Activated naive CD4-positive, alpha-beta T cell treated with anti-CD3 and anti-CD28 coated beads for 36 hours (primary cell): ENCODE measurements at places on chromosomes 3 and 15.
A peak's percentile ranks its signal among the peaks of the same experiment; 100 is the strongest.

DNA sequence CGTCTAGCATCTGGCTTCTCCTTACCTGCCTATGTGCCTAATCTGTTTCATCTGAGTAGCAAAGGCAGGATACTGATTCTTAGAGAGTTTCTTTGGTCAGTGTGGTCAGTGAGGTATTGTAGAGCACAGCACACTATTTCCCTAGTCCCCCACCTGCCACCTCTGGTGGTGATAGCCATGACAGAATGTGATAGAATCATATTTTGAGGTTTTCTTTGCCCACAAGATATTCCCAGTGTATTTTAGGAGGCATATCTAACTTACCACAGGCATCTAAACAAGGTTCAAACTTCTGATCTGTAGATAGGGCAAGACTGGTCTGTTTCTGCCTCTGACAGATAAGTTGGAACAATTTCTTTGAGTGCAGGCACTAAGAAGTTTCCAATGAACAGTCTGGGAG lies 188.0 kb downstream of the SOX2 start:
- H3K36me3 ChIP-seq, result no peaks in the 10 kb centered on the region
- no peak for DNase-seq
- H3K27me3 ChIP-seq, result no peaks in the 10 kb centered on the region
- H3K4me1 ChIP-seq, result no peaks in the 10 kb centered on the region
- H3K27ac ChIP-seq, result no peak overlapping the region
- H3K4me3 ChIP-seq, result no peak overlapping the region

DNA sequence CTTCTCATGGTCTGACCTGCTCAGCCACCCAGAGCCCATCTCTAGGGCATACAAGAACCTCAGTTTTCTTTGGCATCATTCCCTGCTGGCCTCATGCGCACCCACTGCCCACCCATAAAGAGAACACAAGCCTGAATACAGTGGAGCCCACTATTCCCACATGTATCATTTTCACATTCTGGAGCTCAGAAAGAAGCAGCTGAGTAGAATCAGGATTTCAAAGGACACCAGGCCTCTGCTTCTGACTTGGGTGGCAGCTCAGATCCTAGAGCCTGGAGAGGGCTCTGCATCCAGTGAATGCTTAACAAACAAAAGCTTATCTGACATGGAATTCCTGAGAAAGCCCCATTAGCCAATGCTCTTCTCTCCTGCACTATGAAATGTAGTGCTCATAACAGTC lies 34.7 kb downstream of the RBP2 start:
- H3K27ac ChIP-seq, result no peak overlapping the region
- H3K4me3 ChIP-seq, result no peak overlapping the region
- no peak for DNase-seq
- H3K4me1 ChIP-seq, result no peaks in the 10 kb centered on the region
- no peaks in the 10 kb centered on the region for H3K36me3 ChIP-seq
- no peaks in the 10 kb centered on the region for H3K27me3 ChIP-seq

- no peak overlapping the region for H3K27ac ChIP-seq
- no peaks in the 10 kb centered on the region for H3K27me3 ChIP-seq
- no peaks in the 10 kb centered on the region for H3K4me1 ChIP-seq
- DNase-seq, result no peak
Measured at GRCh38 chr3:11464356-11464755, 179.4 kb downstream of the VGLL4 start.

GRCh38 chr3:63582943-63583500 lies 69.5 kb upstream of the SNTN start:
- H3K36me3 ChIP-seq, result no peaks in the 10 kb centered on the region
- peaks cover 6% of the 10 kb centered on the region for H3K27me3 ChIP-seq
- no peak overlapping the region for H3K4me3 ChIP-seq
- no peak for DNase-seq

DNA sequence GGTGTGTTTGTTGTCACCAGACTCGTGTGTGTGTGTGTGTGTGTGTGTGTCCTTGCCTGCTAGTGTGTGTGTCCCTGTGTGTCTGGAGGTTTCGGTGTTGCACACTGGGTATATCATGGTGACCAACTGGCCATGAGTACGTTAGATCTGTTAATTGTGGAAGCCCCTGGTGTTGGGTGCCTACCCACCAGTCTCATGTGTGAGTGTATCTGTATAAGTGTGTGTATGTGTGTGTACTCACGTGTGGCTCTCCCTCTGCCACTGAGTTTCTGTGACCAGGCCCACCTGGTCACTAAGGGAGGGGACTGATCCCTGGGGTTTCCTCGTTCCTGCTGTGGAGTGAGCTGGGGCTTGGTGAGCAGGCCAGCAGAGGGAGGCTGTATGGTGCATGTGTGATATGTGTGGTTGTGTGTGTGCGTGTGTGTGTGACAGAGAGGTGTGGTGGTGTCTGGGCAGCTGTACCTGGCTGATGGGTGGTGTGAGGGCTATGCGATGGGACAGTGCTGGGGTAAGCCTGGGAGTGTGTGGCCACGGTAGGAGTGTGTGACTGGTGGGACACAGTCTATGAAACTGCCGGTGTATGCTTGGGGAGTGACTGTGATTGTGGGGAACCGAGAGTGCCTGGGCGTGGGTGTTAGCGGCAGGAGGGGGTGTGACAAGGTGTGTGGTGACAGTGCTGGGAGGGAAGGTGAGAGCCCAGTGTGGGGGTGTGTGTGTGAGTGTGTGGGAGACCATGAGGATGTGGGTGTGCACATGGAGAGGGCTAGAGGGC lies 1.8 kb downstream of the PRKCD start:
- peak overlapping the region; percentile 74 for H3K4me3 ChIP-seq
- H3K27ac ChIP-seq, result peak overlapping the region; percentile 32
- H3K27me3 ChIP-seq, result peaks cover 7% of the 10 kb centered on the region
- DNase-seq, result peak; percentile 43
- H3K4me1 ChIP-seq, result peaks cover 18% of the 10 kb centered on the region
- no peaks in the 10 kb centered on the region for H3K36me3 ChIP-seq

GRCh38 chr15:65902373-65902772 lies 33.1 kb downstream of the RAB11A start:
- peak; percentile 54 for DNase-seq
- H3K4me3 ChIP-seq, result no peak overlapping the region
- H3K36me3 ChIP-seq, result peaks cover 6% of the 10 kb centered on the region
- peaks cover 14% of the 10 kb centered on the region for H3K4me1 ChIP-seq

DNA sequence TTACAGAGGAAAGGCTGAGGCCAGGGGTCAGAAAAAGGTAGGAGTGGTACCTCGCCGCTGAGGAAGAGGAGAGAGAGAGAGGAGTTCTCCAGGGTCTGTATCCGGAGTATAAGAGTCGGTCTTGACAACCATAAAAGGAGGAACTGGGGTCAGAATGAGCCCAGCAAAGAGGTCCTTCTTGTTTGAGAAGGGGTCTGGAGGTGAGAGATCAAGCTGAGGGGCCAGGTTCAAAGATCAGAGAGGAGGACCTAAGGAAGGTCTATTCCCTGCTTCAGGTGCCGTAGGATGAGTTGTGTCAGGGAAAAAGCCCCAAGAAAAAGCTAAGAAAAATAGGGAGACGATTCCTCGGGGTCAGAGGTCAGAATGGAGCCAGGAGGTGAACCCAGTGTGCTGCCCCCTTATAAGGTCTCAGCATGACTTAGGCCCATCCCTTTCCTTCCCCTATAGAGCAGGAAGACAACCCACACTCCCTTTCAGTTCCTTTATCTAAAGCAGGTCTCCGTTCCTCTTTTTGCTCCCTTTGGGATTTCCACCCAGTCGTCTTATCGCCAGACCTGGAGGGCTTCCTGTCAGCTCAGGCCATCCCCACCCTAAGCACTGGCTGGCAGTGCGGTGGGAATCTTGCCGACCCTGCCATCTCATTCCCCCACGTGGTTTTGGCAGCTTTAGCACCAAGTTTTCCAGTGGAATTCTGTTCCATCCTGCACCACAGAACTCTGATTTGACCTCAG lies 651 bp downstream of the MTMR14 start:
- no peaks in the 10 kb centered on the region for H3K27me3 ChIP-seq
- H3K36me3 ChIP-seq, result peaks cover 18% of the 10 kb centered on the region
- H3K27ac ChIP-seq, result peak overlapping the region; percentile 86
- H3K4me1 ChIP-seq, result peaks cover 32% of the 10 kb centered on the region
- H3K4me3 ChIP-seq, result peak overlapping the region; percentile 94

DNA sequence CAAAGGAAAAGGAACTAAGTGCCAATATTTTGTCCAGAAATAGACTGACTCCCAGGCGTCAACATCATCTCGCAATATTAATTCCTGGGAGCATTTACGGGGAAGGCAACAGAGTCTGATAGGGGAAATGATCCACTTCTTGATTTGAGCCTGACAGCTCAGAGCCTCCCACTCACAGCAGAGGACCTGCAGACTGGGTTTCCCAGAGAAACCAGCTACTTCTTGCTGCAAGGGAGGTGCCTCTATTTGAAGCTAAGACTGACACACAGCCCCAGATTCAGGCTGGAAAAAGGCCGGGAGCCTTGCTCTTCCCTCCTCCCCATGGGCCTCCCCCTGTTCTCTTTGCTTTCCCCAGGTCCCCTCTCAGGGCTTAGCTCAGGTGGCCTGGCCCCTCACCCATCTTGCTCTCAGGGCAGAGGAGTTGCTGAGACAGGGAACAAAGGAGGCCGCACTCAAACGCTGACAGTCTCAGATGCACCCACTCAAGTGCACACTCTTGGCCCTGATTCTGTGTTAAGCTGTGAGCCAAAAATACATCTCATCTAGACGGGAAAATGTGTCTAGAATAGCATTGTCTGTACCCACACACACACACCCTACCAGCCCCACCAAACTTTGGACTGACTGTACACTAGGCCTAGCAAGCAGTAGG lies 49.8 kb upstream of the DCLK3 start:
- no peak for DNase-seq
- no peaks in the 10 kb centered on the region for H3K36me3 ChIP-seq
- H3K27ac ChIP-seq, result no peak overlapping the region
- no peak overlapping the region for H3K4me3 ChIP-seq

DNA sequence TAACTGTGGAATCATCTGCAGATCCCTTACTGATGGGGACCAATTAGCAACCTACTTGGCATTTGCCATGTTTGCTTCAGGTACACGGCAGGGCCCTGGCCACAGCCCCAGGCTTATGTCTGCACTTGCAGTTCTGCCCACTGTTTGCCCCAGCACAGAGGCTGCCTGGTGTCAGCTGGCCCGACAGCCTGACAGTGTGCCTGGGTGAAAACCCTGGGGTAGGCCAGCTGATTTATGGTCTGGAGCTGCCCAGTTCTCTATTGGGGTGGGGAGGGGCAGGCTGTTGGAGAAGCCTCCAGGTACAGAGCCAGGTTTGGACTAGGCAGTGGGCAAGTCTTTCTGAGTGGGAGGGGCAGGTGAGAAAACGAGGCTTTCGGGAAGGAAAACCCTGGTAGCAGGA lies 11.2 kb upstream of the TGM5 start:
- no peak overlapping the region for H3K4me3 ChIP-seq
- no peaks in the 10 kb centered on the region for H3K4me1 ChIP-seq
- no peak overlapping the region for H3K27ac ChIP-seq
- DNase-seq, result no peak

DNA sequence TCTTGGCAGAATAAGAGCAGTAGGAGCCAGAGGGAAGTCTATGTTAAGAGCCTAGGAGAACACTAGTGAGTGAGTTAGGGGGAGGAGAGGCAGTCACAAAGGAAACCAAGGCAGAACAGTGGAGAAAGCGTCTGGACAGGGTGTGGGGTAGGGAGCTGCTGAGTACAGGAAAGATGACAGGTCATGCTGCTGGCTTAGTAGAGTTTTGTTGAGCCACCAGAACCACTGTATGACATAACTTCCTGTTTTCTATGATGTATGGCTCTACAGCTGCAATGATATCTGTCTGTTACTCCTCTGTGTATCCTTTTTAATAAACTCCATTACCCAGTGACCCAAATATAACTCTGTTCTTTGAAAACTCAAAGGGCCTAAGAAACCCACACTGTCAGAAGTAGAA lies 10.6 kb upstream of the STT3B start:
- no peaks in the 10 kb centered on the region for H3K27me3 ChIP-seq
- H3K4me1 ChIP-seq, result peaks cover 16% of the 10 kb centered on the region
- no peak overlapping the region for H3K4me3 ChIP-seq
- H3K36me3 ChIP-seq, result no peaks in the 10 kb centered on the region
- peak; percentile 34 for DNase-seq
- no peak overlapping the region for H3K27ac ChIP-seq

- no peaks in the 10 kb centered on the region for H3K27me3 ChIP-seq
- no peak overlapping the region for H3K4me3 ChIP-seq
- peaks cover 11% of the 10 kb centered on the region for H3K4me1 ChIP-seq
- no peaks in the 10 kb centered on the region for H3K36me3 ChIP-seq
- no peak overlapping the region for H3K27ac ChIP-seq
Measured at GRCh38 chr3:153313302-153313965, 151.4 kb downstream of the RAP2B start.

DNA sequence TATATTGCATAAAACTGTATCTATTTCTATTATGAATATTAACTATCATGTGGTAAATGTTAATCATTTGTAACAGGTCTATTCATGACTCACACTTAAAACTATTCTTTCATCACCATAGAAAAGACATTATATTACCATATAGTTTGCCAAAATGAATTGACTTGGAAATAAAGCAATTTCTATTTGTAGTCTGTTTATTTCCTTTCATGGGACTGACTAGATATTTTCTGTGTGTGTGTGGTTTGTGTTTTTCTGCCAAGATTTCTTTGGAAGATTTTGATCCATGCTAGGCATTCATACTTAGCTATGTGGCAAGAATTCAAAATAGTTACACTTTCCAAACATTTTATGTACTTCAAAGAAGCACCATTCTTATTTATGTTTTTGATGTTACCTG lies 522.5 kb upstream of the AGTR1 start:
- no peak for DNase-seq
- no peaks in the 10 kb centered on the region for H3K27me3 ChIP-seq
- no peaks in the 10 kb centered on the region for H3K36me3 ChIP-seq

- H3K27ac ChIP-seq, result no peak overlapping the region
- H3K27me3 ChIP-seq, result no peaks in the 10 kb centered on the region
- no peak overlapping the region for H3K4me3 ChIP-seq
- H3K36me3 ChIP-seq, result no peaks in the 10 kb centered on the region
- DNase-seq, result no peak
- peaks cover 6% of the 10 kb centered on the region for H3K4me1 ChIP-seq
Measured at GRCh38 chr3:137012097-137012501, 54.3 kb downstream of the IL20RB start.

DNA sequence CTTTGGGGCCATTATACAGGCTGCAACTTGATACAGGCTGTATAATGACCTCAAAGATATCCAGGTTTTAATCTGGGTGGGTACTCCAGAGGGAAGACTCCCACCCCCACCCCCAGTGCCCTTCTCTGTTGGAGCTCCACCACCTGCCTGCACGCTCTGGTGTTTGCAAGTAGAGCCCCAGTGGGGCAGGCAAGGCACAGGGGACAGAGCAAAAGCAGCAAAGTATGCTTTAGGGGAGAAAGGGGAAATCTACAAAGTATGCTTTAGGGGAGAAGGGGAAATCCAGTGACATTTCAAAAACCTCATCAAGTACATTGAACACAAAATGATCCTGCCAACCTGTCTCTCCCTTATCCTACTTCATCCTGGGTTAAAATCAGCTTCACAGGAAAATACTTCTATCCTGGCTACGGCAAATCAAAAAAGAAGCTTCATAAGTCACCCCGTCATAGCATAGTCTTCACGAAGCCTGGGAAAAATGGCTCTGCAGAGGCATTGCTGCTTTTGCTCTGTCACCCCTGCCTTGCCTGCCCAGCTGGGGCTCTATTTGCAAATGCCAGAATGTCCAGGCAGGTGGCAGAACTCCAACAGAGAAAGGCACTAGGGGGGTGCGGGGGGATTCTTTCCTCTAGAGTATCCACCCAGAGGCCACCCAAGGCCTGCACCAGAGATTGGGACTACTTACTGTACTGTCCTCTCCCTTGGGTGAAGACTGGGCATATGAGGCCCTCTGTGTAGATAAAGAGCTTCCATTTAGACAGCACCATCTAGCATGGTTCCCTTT lies 60.9 kb upstream of the ATP11B start:
- DNase-seq, result no peak
- no peaks in the 10 kb centered on the region for H3K36me3 ChIP-seq
- H3K27ac ChIP-seq, result no peak overlapping the region
- no peaks in the 10 kb centered on the region for H3K4me1 ChIP-seq
- peaks cover 4% of the 10 kb centered on the region for H3K27me3 ChIP-seq

GRCh38 chr15:64222573-64223366 lies 59.9 kb upstream of the PPIB start:
- no peaks in the 10 kb centered on the region for H3K27me3 ChIP-seq
- DNase-seq, result no peak
- H3K4me3 ChIP-seq, result no peak overlapping the region
